B cell (primary cell): ENCODE measurements at places on chromosomes 2 and 18. TPM values are rescaled to one million over a fixed set of nuclear protein-coding genes. Genes with fewer than 3 reads are reported as not detected.

DNA sequence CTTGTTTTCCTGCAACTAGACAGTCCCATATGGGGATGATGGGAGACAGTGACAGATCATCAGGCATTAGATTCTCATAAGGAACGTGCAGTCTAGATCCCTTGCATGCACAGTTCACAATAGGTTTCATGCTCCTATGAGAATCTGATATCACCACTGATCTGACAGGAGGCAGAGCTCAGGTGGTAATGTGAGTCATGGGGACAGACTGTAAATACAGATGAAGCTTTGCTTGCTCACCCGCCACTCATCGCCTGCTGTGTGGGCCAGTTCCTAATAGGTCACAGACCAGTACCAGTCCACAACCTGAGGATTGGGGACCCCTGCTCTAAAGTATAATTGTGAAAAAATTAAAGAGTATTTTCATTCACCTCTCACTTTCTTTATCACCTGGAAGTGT, 23.6 kb upstream of the RAB1A start:
- DNase-seq: no peak

- no peak for DNase-seq
Measured at GRCh38 chr2:71932780-71933466, 214.7 kb downstream of the CYP26B1 start.

- no peak for DNase-seq
Measured at GRCh38 chr2:38505779-38506178, 96.9 kb downstream of the HNRNPLL start.

DNA sequence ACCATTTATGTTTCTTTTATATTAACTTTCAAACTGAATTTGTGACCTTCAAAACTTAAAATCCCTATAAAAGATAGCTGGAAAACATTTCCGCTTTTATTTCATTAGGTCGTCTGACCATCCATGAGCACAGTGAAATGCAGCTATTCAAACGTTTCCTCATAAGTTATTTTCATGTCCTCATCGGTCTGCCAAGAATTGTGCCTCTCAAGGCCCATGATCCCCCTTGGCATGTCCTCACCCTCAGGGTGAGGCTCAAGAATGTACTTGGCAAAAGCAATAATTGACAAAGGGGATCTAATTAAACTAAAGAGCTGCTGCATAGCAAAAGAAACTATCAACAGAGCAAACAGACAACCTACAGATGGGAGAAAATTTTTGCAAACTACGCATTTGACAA, 12.4 kb downstream of the SLC66A2 start:
- DNase-seq: no peak

DNA sequence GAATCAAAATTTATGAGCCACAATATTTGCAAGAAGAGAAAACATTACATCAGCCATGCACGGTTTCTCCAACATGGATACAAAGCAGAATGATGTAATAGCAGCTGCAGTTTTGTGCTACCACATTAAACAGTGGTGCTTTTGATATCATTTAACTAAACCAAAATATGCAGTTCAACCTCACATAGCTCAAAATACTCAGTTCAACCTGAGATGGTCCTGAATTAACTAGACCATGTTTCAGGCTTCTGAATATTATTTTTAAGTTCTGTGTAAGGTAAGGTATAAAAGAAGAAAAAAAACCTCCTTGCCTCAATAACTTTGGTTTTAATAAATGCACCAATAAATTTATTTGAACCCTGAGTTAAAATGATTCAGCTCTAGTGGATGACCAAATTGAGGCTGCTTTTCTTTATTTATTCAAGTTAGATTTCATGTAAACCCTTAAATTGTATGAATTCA, 18.8 kb upstream of the TSPYL6 start:
- no peak for DNase-seq

GRCh38 chr2:221981912-221982470, 316.8 kb downstream of the PAX3 start:
- DNase-seq: no peak

- DNase-seq: no peak
Measured at GRCh38 chr18:44840058-44840790, 159.5 kb downstream of the SETBP1 start.

DNA sequence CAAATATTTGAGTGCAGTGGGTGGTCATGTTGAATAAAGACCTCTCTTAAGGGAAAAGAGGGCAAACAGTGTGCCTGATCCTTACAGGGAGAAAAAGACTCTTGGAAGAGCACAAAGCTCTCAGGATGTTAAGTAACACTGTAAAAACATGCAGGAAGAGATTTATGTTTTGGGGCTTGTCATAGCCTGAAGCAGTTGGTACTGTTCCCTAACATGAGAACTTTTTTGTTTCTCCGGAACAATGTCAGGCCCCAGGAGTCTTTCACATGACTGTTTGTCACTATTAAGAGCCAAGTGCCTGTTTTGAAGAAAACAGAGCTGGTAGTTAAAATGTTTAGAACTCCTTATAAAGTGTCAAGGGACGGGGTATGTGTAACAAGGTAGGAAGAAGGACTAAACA, 83.7 kb upstream of the B3GNT2 start:
- no peak for DNase-seq

GRCh38 chr2:176148751-176149421, 2.5 kb upstream of the HOXD4 start:
- DNase-seq: no peak

- no peak for DNase-seq
Measured at GRCh38 chr2:206463685-206464084, 20.4 kb downstream of the ADAM23 start.

DNA sequence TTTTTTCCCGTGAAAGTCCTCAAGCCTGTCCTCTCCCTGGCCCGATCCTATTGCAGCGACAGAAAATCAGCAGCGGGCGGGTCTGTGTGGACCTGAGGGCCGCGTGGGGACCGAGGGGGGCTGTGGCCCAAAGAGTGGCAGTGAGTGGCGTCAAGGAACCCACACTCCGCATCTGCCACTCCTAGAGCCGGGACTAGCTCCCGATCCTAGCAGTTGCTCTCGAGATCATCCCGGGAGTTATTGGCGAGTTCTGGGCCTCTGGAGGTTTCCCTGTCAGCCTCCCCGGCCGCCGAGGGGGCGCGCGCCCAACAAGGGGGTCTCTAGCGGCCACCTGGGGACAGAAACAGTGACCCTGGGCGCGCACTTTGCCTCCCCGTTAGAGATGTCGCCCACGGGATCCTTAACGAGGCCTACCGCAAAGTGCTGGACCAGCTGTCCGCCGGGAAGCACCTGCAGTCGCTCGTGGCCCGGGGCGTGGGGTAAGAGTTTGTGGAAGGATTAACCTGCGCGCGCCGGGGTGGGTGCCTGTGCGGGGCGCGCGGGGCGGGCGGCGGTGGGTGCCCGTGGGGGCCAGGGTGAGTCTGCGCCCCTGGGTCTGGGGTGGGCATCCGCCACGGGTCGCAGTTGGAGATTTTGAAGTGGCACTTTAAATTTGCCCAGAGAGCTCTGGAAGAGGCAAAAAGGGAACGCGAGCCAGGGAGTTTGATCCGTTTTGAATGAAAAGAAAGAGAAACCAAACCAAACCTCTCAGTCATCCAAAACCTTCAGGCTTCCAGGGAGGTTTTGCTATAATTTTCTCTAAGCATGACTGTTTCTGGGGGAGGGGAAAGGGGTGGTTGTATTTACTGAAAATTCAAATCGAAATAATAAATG, 3.5 kb downstream of the ADCYAP1 start:
- DNase-seq: no peak

DNA sequence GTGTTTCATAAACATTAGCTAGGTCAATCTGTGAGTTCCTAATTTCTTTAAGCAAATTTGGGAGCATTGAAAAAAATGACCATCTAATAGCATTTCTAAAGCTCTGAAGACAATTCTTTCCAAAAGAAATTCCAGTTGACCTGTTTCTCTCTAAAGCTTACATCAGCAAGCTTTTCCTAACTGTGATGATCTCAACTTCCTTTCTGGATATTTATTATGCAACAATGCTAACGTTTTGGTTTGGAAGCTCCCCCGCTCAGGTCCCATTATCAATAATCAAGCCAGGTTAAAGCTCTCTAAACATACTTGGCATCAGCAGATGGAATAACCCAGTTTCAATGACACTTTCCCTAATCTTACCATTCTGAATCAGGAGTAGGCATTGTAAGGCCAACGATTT, 196.3 kb upstream of the TANK start:
- no peak for DNase-seq

DNA sequence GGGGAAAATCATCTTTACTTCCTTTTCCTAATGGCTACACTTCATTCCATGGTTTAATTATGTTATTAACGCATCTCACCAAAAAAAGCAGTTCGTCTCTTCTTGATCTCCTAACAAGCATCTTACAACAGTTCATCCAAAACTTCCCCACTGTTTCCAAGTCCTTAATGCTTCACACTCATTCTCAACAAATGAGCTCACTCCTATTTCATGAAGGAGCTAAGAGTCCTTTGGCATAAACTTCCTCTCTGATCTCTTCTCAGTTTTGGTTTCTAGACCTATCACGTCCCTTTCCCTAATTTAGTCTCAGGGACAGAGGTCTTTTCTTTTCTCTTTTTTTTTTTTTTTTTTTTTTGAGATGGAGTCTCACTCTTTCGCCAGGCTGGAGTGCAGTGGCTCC, 205.9 kb upstream of the SLC39A10 start:
- DNase-seq: no peak

DNA sequence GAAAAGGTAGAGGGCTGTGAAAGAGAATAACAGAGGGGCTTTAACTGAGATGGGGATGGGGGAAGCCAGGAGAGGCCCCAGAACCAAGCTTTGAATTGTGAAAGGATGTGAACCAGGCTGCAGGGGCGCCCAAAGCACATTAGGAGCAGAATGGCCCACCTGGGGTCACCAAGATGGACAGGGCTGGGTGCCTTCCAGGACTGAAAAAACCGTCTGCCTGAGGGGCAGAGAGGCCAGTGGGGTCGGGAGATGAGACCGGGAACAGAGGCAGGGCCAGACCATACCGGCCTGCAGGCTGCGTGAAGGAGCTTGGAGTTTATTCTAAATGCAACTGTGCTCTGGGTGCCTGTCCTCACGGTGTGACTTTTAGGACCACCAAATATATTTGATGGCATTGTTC, 29.1 kb upstream of the FAM136A start:
- DNase-seq: no peak

GRCh38 chr2:172790404-172790803, 54.8 kb downstream of the RAPGEF4 start:
- no peak for DNase-seq

- no peak for DNase-seq
Measured at GRCh38 chr2:138618971-138619370, 117.4 kb downstream of the SPOPL start.

- no peak for DNase-seq
Measured at GRCh38 chr2:226891780-226892590, 56.1 kb downstream of the RHBDD1 start.

DNA sequence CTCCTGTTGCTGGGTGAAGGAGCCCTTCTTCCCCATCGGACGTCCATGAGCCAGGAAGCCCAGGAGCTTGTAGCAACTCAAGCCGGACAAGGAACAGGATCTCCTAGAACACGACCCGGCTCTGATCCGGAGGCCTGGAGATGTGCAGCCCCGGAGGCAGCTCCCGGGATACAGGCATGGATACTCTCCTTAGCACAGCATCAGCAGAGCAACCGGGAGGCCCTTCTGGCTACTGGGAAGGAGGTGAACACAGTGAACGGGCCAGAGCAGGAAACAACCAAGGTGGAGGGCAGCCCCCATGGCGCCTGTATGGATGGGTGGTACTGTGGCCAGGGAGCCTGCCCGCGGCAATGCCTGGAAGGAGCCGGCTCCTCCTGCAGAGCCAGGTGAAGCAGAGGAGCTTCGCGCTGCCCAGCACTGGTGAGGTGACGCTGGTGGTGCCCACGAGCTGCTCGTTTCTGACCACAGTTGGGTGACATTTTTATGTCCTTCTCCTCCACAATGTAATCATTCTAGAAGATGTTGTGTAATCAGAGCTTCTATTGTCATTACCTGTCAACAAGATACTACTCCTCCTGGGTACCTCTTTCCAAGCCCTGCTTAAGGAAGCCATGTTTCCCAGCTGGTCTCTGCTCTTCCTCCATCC, 94.3 kb downstream of the TWIST2 start:
- DNase-seq: no peak

DNA sequence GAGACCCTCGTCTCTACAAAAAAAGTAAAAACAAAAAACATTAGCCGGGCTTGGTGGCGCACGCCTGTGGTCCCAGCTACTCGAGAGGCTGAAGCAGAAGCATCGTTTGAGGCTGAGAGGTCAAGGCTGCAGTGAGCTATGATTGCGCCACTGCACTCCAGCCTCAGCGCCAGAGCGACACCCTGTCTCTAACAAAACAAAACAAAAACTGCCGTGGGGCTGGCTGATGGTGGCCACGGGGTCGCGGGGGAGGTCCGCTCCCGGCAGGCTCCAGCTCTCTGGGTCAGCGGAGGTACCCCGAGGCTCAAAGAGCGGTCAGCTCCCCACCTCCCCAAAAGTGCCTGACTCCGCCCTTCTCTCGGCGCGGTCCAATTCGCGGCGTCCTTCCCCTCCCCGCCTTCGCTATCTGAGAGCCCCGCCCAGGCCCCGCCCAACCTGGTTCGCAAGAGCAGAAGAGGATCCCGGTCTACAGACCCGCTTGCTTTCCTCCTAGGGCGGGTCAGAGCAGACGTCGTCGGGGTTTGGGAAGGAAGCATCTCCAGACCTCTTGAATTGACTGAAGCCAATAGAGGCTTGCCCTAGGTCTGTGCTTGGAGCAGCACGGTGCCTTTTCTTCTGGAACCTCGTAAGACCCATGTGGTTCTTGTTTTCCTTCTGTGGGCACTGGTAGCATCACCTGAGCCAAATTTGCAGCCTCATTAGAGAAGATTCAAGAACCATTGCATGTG, 7.8 kb downstream of the RAX start:
- DNase-seq: peak; percentile 51

- no peak for DNase-seq
Measured at GRCh38 chr2:200095436-200095835, 140.1 kb downstream of the MAIP1 start.

DNA sequence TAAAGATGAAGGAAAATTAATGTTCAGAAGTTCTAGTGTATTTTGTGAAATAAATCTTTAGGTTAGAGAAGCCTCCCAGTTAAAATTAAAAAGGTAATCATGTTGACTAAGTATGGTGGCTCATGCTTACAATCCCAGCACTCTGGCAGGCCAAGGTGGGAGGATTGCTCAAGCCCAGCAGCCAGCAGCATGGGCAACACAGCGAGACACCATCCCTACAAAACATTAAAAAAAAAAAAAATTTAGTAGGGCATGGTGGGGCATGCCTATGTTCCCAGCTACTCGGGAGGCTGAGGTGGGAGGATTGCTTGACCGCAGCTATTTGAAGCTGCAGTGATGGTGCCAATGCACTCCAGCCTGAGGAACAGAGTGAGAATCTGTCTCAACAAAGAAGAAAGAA, 17.9 kb downstream of the XPO1 start:
- no peak for DNase-seq

Gene RGPD4
- not detected in 2 replicates for polyA plus RNA-seq

Gene CKAP2L
- 0.01 and 0.10 TPM in 2 replicates for polyA plus RNA-seq

Gene PLA2R1
- not detected in 2 replicates for polyA plus RNA-seq

Gene SCN9A
- 0.04 TPM in 1 of 2 replicates, not detected in the other for polyA plus RNA-seq

Gene DSG2
- not detected in 2 replicates for polyA plus RNA-seq

Gene CRYGD
- polyA plus RNA-seq: not detected in 2 replicates

Gene PTPRN
- 0.04 and 0.09 TPM in 2 replicates for polyA plus RNA-seq

Gene RNF152
- polyA plus RNA-seq: not detected in 2 replicates

Gene MC5R
- not detected in 2 replicates for polyA plus RNA-seq

Gene CFC1
- not detected in 2 replicates for polyA plus RNA-seq

Gene ACTG2
- not detected in 2 replicates for polyA plus RNA-seq

Gene KLHL14
- 18.5 and 33.1 TPM in 2 replicates for polyA plus RNA-seq

Gene CEBPZOS
- 17.6 and 18.6 TPM in 2 replicates for polyA plus RNA-seq

Gene EEF1B2
- 815 and 888 TPM in 2 replicates for polyA plus RNA-seq

Gene FOXI3
- not detected in 2 replicates for polyA plus RNA-seq

Gene MRPL33
- 14.4 and 32.4 TPM in 2 replicates for polyA plus RNA-seq

Gene TXNDC2
- polyA plus RNA-seq: 0.07 TPM in 1 of 2 replicates, not detected in the other

Gene HOXD12
- not detected in 2 replicates for polyA plus RNA-seq

Gene ODC1
- 171 and 234 TPM in 2 replicates for polyA plus RNA-seq

Gene EGR4
- 2.6 and 2.7 TPM in 2 replicates for polyA plus RNA-seq

Gene GGCX
- 23.5 and 28.8 TPM in 2 replicates for polyA plus RNA-seq

Gene CD28
- 0.18 and 0.85 TPM in 2 replicates for polyA plus RNA-seq
